ENCODE measurements at places on chromosomes 1 and 21.

DNA sequence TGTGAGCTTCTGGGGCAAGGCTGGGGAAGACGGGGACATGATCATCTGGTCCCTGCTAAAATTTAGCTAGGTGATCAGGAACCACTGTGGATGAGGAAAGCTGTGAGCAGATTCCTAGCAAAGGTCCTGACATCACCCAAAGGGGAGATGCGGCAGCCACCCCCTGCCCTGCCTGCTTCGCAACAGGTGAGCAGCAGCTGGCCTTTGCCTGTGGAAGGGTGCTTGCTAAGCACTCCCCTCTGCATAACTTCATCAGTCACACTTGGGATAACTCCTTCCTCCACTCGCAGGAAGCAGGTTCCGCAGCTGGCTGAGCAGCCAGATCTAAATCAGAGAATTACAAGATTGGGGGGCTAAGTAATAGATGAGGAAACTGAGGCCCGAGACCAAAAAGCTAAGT is 51.2 kb downstream of the KCNN3 start:
- DNase-seq: no peak

DNA sequence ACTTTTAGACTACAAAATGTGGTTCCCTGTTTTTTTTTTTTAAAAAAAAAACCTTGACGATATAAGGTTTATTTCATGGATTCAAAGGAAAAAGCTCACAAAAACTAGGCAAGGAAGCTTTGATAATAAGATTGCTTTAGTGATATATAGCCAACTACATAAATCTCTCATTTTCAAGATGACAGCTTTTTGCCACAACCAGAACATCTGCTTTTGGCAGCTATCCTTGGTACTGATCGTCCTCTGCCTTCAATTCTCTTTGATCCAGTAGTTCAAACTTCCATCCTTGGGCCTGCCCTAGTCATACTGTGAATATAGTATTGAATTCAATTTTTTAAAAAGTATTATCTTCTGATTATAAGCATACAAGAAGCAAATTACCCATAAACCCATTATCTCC is 72.9 kb upstream of the CD53 start:
- no peak for DNase-seq

GRCh38 chr1:109946511-109946910 is 35.9 kb downstream of the CSF1 start:
- DNase-seq: no peak

- no peak for DNase-seq
Observed at GRCh38 chr1:208510192-208510952, 266.2 kb upstream of the PLXNA2 start.

GRCh38 chr1:228472655-228473054 is 14.5 kb upstream of the RNF187 start:
- DNase-seq: no peak

GRCh38 chr1:41243079-41243385 is 926 bp upstream of the SCMH1 start:
- no peak for DNase-seq

DNA sequence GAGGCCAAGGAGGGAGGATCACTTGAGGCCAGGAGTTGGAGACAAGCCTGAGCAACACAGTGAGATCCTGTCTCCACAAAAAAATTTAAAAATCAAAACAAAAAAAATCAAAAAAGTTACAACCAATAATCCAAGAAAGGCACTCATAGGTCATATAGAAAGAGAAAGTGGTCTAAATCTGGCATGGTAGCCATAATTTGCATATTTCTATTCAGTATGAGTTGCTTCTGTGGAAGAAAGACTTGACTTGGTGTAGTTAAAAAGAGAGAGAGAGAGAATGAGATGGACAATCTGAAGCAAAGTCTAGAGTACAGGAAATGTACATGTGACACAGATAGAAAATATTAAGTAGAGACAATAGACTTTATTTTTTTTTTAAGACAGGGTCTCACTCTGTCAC is 22.5 kb downstream of the JMJD4 start:
- no peak for DNase-seq

GRCh38 chr1:199759268-199759730 is 268.2 kb upstream of the NR5A2 start:
- no peak for DNase-seq

DNA sequence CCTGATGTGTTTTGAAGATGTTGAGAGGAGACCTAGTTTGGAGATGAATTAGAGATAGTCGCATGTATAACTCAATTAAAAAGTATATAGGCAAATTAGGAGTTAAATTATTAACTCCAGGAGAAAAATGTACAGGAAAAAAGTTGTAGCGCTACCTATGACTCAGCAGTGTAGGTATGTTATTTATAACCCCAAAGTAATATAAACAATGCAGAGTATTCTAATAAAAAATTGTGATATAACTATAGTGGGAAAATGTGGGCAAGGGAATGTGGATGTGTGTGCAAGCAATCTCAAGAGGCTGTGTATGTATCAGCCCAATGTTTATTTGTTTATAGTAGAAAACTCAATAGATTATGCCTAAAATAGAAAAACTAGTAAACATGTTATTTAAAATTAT is 144.5 kb downstream of the BRINP2 start:
- DNase-seq: no peak

DNA sequence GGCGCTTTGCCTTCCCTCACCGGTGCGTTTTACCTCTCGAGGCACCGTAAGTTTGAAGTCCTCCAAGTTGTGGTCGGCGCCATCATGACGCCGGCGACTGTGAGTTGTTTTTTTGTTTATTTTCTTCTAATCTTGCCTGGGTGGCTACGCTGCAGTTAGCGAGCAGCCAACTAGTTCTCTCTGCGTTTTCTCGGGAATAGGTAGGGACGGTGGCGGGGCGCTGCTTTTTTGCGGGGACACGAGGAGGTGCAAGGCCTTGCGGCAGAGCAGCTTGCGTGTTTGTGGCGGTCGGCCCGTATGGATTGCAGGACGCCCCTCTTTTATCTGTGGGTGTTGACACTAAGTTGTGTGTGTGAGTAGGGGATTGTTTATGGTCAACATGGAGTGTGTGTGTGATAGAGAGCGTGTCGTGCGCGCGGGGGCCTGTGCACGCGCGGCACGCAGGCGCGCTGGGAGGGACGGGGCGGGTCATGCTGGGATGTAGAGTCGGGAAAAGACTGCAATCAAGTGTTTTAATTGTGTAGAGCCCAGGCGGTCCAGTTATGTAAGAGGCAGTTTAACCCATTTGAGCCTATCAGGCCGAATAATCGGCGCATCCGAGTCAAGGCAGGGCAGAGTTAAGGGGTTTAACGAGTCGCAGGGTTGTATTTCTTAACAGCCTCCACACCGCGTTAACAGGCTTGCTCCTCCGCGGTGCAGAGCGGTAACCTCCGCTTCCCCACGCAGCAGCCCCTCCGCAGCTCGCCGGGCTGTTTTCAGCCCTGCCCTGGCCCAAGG is 1.2 kb upstream of the NEGR1 start:
- no peak for DNase-seq

DNA sequence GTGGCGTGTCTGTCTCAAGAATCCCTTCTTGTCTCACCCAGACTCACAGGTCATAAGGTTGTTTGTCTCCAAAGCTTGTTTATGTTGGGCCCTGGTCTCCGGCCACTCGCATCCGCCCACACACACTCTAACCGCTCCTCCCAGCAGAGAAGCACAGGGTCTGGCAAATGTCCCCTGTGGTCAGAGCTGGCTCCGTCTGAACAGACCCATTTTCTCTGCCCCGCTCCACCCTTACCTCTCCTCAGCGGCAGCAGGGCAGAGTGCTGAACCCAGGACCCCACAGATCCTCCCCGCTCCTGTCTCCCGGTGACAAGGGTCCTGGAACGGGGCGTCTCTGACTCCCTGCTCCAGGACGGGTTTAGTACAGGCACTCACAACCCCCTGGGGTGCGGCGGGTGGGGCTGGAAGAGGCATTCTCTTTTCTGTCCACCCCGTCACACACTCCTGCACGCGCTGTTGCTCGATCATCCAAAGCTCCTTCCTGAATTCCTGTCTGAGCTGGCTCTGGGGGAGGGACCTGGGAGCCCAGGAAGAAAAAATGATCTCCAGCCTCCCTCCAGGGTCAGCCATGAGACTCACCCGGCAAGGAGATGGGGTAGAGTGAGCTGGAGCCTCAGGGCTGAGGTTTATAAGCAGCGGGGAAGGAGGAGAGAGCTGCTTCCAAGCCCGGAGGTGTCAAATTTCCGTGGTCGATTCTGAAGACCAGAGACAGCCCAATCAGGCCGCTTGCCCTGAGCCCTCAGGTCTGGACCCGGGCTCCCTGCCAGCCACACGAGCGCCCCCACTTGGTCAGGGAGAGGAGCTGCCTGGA is at the start of gene S100A13:
TSS of gene S100A13 (minus strand) at position 602 of the 811 bp plus-strand sequence. CDS start 1,033 bp downstream, outside the sequence.
- no peak for DNase-seq

GRCh38 chr1:109910963-109911798 is 532 bp downstream of the CSF1 start:
- DNase-seq: no peak

GRCh38 chr1:57132993-57133622 is 167.3 kb upstream of the C8B start:
- DNase-seq: no peak

DNA sequence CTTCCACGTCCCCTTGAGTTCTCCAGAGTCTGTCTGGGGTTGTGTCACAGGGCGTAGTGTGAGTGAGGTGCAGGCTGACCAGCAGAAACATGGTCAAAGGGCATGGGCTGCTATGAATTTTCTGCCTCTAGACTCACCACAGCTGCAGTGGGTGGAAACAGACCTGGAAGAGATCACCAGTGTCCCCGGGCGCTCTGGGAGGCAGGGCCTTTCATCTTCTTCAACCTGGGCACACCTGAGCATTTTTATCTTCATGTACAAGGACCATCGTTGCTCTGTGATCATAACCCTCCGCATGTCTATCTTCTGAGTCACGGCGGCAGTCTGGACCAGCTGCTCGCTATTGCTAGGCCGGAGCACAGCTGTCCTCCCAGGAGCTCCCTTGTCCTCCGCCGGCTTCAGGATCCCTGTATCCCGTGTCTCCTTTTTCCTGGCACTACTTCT is 29.6 kb downstream of the DEGS1 start:
- no peak for DNase-seq

DNA sequence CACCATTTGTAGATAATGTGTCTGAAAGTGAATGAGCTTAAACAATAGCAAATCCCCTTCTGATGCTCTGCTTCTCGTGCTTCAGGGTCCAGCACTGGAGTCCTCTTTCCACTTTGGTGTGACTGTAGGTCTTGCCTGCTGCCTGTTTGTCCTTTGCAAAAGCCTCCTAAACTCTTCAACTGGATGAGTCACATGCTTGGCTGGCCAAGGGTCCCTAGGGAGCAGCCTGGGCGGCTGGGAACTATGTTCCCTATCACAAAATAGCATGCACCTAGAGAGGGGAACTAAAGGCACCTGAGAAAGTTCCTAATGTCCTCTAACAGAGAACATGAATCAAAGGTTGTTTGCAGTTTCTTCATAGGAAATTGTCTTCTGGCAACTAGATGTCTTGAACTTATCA is 607.2 kb upstream of the PLXNA2 start:
- DNase-seq: no peak

- no peak for DNase-seq
Observed at GRCh38 chr1:163604896-163605295, 283.1 kb downstream of the NUF2 start.

GRCh38 chr1:117967881-117968280 is 38.3 kb downstream of the WDR3 start:
- DNase-seq: no peak

DNA sequence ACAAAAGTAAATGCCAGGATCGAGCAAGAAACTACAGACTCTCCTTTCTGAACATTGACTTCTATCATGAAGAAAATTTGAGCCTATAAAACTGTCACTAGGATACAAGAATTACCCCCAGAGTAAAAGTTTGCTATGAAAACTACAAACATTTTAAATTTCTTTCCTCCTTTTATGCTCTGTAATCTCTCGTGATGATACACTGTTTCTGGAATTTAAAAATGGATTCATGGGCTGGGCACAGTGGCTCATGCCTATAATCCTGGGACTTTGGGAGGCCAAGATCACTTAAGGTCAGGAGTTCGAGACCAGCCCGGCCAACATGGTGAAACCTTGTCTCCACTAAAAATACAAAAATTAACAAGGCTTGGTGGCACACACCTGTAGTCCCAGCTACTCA is 181.3 kb downstream of the ZNF281 start:
- no peak for DNase-seq

DNA sequence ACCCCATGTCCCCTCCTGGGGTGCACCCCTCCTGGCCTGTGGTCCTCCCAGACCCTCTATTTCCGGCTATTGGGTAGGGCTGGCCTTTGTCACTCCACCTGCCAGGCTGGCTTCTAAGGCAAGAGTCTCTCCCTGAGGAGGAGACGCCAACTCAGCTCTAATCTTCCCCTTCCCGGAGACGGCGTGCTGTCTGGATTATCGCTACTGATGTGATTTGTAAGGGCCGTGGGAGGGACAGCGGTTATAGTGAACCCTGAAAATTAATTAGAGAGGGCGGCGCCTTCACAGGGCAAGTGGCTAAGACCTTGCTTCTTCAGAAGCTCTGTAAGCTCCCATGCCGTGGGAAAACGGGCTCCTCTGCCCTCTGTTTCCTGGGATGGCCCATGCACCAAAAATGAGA is 207.0 kb upstream of the VAMP3 start:
- no peak for DNase-seq

DNA sequence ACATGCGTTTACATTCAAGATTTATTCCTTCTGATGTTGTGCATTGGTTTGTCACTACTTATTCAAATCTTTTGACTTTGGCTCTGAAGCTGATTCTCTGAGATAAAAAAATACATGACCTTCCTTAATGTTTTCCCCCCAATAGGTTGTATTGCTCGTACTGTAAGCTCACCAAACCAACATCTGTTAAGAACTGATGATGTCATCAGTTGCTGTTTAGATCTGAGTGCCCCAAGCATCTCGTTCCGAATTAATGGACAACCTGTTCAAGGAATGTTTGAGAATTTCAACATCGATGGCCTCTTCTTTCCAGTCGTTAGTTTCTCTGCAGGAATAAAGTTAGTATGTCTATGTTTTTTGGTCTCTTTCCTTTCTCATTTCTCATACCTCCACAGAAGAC is 390.2 kb downstream of the ZP4 start:
- DNase-seq: no peak

- DNase-seq: no peak
Observed at GRCh38 chr1:151013518-151013917, 5.3 kb downstream of the PRUNE1 start.

GRCh38 chr1:84272401-84272800 is 29.1 kb upstream of the SAMD13 start:
- no peak for DNase-seq

- no peak for DNase-seq
Observed at GRCh38 chr1:29096231-29096886, 27.3 kb downstream of the TMEM200B start.

DNA sequence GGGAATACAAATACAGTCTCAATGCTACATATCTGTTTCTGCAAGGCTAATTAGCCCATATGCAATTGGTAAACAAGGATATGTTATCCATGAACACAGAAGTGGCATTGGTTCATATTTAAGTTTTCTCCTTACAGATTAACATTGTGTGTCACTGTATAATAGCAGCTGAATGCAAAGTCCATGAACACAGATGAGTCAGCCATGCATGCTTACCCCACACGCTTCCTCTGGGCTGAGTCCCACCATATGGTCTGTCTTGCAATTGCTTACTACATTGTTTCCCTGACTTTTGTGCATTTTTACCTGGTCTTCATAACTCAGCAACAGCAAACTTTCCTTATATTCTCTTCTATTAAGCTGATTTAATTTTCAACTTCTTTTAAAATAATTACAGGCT is 41.5 kb upstream of the TSNAX start:
- no peak for DNase-seq

GRCh38 chr1:37602750-37603694 is 7.3 kb upstream of the GNL2 start:
- DNase-seq: no peak

Data from stimulated activated CD4-positive, alpha-beta T cell treated with anti-CD3 and anti-CD28 coated beads, TNF-alpha, amount 100 ng/mL, for 1 hour (primary cell).